ENCODE measurements at places on chromosomes 4 and X.

DNA sequence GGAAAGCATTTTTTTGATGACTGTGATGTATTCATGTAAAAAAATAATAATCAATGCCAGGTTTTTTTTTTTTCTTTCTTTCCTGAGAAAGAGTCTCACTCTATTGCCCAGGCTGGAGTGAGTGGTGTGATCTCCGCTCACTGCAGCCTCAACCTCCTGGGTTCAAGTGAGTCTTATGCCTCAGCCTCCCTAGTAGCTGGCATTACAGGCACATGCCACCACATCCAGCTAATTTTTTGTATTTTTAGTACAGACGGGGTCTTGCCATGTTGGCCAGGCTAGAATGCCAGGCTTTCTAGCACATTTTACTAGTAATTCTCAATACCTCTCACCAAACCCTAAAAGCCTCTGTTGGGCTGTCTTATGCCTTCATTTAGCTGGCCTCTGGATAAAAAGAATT is 25.7 kb downstream of the GPM6B start:
- DNase-seq: no peak

- DNase-seq: no peak
Observed at GRCh38 chr4:27759611-27760575, 899.3 kb downstream of the STIM2 start.

GRCh38 chrX:10217198-10217597 is 60.4 kb downstream of the CLCN4 start:
- no peak for DNase-seq

- no peak for DNase-seq
Observed at GRCh38 chrX:120377715-120378114, 15.8 kb downstream of the ATP1B4 start.

DNA sequence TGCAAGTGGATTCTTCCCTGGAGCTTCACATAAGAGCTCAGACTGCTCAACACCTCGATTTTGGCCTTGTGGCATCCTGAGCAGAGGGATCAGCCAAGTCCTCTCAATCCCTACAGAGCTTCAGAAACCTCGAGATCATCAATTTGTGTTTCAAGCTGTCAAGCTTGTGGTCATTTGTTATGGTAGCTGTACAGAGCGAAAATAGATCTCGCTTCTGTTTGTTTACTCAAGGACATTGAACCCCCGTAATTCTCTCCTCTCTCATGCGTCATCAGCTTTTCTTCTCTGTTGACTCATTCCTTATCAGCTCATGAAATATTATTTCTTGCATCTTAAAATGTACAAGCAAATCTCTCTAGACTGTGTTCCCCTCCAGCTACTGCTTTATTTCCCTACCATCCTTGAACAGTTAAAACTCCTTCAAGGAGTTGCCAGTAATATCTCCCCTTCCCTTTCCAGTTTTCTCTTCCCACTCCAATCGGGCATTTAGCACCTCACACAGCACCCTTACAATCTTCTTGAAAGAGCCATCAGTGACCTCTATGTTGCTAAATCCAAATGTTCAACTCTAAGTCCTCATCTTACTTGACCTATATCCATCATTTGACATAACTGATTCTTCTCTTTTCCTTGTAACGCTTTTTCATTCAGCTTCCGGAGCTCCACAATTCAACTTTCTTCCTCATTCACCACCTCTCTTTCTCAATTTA is 106.2 kb upstream of the FAT1 start:
- peak; percentile 54 for DNase-seq

DNA sequence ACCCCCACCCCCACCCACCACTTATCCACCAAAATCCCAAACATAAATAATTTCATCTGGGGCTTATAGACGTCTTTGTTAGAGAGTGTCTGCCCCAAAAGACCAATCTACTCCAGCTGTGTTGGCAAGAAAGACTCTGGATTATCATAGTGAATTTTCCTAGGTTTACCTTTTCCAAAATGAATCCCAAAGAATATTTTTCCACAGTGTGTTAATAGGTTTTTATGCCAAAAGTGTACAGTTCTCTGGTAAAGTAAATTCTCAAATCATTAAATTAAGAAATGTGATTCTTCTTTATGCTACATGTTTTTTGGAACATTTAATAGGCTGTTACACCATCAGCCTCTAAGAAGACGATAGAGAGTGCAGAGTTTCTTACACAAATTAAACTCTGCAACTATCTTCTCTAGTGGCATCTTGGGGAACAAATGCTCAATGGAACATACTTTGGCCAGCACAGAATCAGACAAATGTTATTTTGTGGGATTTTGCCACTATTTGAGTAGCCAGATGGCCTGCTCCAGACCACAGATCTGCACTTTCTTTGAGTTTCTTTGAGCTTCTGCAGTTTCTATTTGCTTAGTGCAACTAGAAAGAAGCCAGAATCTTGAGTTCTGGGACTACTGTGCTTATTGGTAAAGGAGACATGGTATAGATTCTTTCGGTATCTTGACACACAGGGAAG is 206.0 kb downstream of the KIT start:
- no peak for DNase-seq

- peak; percentile 42 for DNase-seq
Observed at GRCh38 chr4:106266201-106266600, 49.8 kb downstream of the TBCK start.

DNA sequence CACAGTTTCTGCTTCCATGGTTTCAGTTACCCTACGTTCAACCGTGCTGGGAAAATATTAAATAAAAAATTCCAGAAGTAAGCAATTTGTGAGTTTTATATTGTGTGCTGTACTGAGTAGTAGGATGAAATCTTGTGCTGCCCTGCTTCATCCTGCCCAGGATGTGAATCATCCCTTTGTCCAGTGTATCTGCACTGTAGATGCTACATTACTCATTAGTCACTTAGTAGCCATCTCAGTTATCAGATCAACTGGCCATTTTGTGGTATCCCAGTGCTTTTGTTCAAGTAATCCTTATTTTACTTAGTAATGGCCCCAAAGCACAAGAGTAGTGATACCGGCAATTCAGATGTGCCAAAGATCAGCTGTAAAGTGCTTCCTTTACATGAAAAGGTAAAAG is 97.9 kb downstream of the COX18 start:
- peak; percentile 80 for DNase-seq

DNA sequence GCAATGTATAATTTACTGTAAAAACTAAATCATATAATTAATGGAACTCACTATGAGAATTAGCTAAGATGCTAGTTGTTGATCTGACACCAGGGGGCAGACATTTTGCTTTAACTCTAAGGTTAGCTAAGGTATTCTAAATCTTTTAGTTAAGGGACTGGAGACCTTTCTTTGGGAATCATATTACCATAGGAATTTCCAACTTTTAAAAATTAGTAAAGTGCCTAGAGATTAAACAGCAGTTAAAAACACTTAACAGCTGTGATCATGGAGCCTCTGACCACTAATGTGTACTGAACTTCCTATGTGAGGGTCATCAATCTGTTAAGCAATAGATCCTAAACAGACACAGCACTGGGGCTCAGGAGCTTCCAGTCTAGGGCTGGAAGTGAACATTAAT is 226.6 kb downstream of the NSUN7 start:
- DNase-seq: no peak

DNA sequence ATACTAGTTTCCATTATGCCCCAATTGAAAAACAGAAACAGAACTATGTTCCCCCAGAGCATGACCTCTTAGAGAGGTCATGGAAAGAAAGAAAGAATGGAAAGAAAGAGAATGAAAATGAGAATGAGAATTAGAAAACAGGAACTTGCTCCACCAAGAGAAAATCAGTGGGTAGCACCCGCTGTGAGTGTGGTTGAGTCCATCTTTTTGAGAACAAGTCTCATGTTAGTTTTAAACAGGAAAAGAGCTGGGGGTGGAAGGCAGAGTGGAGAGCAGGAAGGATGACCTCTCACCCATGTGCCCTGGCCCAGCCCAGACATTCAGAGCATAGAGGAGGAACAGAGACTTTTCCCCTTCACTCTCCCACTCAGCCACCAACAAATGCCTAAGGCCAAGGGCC is 4.9 kb downstream of the GSX2 start:
- DNase-seq: no peak

DNA sequence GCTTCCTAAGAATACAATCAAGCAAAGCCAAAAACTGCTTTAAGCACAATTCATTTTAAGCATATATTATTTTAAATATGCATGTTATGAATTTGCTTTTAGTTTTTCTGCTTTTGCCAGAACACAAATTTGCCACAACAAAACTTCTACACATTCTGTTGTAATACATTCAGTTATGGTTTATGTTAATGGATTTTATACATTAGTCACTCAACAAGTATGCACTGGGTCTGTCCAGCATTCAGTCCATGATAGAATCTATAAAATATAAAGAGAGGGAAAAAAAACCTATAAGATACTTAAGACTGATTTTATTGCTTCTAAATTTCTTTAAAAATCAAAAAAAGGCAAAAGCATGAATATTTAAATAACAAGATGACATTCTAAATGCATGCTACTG is 22.2 kb downstream of the IQCM start:
- no peak for DNase-seq

DNA sequence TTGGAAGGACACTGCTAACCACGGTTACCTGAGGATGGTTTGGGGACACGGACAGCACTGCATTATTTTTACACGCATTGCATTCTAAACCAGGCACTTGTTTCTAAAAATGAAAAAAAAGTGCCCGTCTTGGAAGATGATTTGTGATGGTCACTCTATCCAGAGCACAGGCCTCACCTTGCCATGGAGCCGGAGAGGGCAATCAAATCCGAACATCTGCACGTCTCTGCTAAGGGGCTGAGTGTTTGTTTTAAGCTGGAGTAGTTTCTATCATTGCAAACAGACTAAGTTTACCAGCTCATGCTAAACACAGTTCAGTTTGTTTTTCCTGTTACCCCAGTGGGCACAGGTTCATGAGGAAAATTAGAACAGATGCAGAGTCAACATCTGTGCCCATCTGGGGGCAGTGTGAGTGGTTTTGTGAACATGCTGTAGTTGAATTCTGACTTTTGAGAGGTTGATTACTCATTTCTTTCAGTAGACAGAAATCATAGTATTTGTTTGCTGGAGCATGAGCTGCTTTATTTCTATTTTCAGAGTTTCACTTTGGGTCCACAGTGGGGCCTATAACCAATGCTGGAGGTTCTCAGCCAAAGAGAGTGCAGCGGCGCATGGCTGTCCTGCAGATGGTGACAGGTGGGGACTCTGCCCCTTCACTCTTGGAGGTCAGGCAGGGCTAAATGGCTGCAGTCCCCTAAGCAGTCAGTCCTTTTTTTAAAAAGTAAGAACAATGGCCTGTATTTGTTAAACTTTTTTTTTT is 65.4 kb upstream of the ENPP6 start:
- DNase-seq: no peak

GRCh38 chrX:47502316-47503125 is 19.5 kb upstream of the ZNF41 start:
- DNase-seq: no peak

GRCh38 chrX:46838974-46839480 is 2.2 kb downstream of the RP2 start:
- no peak for DNase-seq

DNA sequence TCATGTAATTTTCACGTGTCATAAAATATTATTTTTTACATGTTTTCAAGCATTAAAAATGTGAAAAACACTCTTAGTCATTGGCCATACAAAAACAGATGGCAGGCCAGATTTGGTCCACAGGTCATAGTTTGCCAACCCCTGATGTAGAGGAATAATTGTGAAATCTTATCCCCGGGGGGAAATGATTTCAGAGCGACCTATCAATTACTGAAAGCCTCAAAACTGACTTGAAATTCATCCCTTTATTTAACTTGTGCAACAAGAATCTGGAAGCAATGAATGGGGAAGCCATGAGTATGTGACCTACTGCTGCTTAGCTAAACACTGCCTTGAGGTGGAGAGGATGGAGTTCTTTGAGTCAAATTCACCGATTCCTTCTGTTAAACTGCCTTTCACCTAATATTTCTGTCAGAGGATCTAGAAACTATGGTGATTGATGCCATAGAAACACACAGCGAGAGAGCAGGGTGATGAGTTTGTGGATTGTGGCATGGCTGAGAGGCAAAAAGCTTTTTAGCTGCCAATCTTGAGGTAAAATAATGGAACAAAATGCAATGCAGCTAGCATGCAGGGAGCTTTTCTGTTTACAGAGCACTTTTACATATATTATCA is 30.3 kb upstream of the BRS3 start:
- no peak for DNase-seq

- DNase-seq: no peak
Observed at GRCh38 chrX:16113978-16114565, 9.3 kb upstream of the GRPR start.

DNA sequence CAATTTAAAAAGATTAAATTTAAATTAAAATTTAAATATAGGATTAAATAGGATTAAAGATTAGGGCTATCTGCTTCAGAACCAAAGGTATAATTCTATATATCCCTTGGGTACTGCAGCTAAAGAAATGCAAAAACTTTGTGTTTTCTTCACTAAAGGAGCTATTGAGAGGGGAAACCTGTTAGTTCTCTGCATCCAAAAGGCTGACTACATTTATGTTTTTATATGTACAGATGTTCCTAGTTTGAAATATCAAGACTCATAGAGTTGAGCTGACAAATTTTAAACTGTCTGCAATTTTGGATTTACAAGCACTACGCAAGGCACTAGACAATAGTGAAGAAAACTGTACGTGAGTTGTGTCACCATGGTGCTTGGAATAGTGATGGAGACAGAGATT is 95.2 kb downstream of the CEP44 start:
- no peak for DNase-seq

DNA sequence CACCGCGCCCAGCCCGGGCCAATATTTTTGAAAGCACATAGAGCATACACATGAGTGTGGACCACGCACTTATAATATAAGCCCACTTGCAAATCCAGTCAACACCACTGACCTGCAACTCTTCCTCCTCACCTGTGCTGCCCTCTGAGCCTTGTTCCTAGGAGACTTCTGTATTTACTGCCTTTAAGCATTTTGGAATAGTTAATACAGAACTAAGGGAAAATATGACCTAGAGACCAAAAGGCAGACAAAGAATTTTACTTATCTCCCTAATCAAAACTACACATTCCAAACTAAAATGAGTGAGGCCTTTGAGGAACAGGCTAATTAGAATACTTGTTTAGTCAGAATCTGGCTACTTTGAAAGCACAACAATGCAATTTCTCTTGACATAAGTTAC is 89.1 kb downstream of the RELL1 start:
- DNase-seq: no peak

- DNase-seq: no peak
Observed at GRCh38 chr4:83388313-83388676, 53.6 kb upstream of the HPSE start.

DNA sequence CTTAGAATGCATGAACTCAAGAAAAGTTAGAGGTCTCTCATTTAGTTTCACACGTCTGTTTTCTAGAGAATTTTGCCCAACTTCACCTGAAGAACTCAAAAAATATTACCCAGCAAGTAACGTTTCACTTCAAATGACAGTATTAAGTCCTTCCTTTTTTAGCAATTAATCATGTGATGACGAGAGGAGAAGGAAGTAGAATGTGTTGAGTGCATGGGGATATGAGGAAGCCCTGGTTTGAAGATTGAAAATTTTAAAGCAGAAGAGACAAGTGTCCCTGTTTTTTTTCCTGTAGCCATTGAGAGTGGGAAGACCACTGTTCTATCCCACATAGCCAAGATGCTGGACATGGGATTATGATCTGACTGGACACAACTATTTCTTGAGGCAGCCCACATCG is 406.3 kb upstream of the CPEB2 start:
- no peak for DNase-seq

Data from AG09309 (cell line).